ENCODE measurements at places on chromosomes 4 and X.

GRCh38 chr4:61918987-61919386, 718.9 kb downstream of the ADGRL3 start:
- no peak for DNase-seq

- DNase-seq, result no peak
Measured at GRCh38 chrX:25020391-25020904, 4.7 kb upstream of the ARX start.

- no peak for DNase-seq
Measured at GRCh38 chr4:83662204-83662603, 126.3 kb downstream of the GPAT3 start.

GRCh38 chr4:124633285-124633941, 79.1 kb downstream of the ANKRD50 start:
- no peak for DNase-seq

DNA sequence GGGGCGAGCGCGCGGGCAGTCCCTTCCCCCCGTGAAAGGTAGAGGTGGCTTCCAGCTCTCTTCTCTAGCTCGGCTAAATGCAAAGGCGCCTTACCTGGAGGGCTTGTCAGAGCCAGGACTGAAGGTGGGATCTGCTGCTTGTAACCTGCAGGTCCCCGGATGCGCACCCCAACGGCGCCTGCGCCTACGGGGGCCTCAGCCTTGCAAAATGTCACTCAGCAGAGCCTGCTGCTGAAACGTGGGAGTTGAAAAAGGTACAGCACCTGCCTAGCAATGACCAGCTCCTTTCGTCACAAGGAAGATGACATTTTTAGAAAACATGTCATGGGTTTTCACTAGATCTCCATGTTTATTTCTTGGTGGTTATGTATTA, 583 bp downstream of the ABHD18 start:
- DNase-seq, result peak; percentile 71

- DNase-seq, result no peak
Measured at GRCh38 chrX:1483843-1484637, 31.3 kb upstream of the ASMTL start.

DNA sequence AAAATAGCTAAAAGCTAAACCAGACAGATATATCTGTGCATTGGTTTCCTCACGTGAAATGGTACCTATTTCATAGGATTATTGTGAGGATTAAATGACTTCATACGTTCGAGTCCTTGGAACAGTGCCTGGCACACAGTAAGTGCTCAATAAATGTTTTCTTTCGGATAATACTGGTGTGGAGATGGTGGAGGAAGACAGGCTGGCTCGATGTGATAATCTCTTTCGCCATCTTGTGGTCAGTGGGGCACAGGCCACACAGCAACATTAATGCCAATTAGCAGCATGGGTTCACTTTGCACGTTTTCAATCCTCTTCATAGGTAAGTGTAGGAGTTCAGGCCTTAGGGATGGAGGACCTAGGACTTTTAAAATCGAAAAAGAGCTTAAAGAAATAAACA, 9.3 kb downstream of the PAGE4 start:
- DNase-seq, result no peak

GRCh38 chrX:105869701-105870100, 47.4 kb downstream of the NRK start:
- no peak for DNase-seq

DNA sequence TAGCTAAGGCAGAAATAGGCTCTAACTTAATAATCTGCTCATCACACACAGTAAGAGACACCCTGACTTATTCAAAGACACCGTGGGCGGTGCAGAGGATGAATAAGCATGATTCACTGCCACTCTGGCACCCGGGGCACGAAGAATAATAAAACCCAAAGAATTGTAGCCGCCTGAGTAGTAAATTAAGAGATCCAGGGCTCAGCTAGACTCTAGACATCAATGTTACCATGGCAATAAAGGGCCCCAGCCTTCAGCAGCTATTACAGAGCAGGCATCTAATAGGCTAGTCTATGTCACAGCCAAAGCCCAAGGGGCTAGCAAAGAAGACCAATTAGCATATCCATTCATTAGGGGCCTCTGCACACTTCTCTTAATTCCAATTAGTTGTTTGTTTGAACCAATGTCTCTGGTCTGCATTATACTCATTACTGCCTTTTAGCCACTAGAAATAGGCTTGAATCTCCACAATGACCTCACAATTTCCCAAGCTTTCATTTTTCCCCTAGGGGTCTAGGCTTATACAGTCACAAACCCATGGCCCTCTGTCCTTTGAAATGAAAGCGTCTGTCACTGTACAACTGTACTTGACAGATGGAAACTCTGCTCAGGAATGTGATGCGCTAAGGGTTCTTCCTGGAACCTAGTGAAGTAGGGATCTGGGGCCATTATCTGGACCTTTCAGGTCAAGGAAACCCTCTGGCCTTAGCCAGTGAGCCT, 3.0 kb upstream of the ATP1B4 start:
- DNase-seq, result no peak

DNA sequence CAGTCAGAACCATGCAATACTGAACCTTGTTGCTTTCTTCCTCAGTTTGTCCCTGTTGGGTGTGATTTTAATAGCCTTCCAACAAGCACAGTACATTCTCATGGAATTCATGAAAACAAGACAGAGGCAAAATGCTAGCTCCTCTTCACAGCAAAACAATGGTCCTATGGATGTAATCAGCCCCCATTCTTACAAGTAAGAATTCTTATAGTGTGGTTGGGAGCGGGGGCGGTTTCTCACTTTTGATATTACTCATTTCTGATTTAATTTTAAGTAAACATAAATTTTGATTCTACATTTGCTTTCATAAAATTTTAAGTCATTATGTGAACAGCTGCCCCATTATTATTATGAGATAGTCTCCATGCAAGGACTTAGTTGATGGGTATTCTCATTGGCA, 80.8 kb upstream of the TLR2 start:
- no peak for DNase-seq

DNA sequence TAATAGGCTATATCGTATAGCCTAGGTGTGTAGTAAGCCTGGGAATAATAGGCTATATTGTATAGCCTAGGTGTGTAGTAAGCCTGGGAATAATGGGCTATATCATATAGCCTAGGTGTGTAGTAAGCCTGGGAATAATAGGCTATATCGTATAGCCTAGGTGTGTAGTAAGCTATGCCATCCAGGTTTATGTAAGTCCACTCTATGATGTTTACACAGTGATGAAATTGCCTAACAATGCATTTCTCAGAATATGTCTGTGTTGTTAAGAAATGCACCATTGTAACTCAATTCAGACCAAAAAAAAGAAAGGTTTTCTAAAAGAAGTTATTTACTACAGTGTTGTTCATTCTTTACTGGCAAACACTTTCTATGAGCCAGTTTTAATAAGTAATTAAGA, 1387.2 kb downstream of the STIM2 start:
- DNase-seq, result no peak

GRCh38 chrX:2486476-2487133, 14.2 kb downstream of the DHRSX start:
- DNase-seq, result no peak

GRCh38 chrX:111262086-111262485, 8.2 kb downstream of the CAPN6 start:
- no peak for DNase-seq

GRCh38 chrX:130174937-130175336, 3.2 kb downstream of the RAB33A start:
- DNase-seq, result no peak

DNA sequence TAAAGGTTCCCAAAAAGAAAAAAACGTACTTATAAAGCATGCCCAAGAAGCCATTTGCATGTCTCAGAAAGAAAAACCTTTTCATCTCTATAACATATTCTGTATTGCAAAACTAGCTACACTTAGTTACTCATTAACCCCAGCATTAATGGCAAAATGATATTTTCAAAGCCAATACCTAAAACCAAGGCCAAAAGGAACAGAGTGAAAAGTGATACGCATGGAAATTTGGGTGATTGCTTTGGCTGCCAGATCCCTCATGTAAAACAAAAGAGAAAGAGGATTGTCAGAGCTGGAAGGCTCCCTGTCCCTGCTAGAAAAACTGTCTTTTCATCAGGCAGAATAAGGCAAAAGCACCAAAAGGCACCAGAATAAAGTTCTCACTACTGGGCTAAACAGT, 46.8 kb upstream of the RADX start:
- DNase-seq, result no peak

- DNase-seq, result no peak
Measured at GRCh38 chr4:119587796-119588195, 40.8 kb downstream of the PDE5A start.

GRCh38 chr4:82753238-82753637, 45.4 kb downstream of the SCD5 start:
- DNase-seq, result no peak

DNA sequence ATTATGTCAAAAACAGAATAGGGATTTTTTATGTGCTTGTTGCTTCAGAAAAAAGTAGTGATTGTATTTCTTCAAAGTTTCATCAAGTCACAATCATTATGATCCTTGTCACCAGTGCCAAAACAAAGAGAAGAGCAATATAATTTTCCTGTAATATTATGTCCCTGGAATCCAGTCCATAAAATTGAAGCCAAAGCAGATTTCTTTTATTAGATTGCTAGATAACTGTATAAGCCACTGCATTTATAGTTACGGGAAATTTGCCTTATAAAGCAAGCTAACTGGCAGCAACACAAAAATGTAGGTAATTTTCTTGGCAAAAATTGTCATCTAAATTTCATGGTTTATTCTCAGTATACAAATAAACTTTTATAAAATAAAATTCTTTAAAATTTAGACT, 296.1 kb upstream of the ANKRD50 start:
- no peak for DNase-seq

DNA sequence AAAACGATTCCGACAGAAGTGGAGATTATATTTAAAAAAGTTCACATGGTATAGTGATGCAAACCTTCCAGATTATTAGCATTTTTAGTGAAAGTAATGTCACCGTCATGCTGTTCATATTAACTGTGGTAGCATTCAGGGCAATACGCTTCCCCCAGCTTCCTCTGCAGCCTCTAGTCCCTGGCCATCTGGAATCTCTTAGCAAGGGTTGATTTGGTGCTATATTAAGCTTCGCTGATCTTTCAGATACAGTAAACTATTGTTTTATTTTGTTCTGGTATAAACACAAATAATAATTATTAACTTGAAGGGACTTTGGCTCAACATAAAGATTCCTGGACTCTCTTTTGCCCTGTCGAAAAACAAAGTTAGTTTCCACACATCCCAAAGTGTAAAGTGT, 1080.5 kb upstream of the TENM3 start:
- DNase-seq, result no peak

DNA sequence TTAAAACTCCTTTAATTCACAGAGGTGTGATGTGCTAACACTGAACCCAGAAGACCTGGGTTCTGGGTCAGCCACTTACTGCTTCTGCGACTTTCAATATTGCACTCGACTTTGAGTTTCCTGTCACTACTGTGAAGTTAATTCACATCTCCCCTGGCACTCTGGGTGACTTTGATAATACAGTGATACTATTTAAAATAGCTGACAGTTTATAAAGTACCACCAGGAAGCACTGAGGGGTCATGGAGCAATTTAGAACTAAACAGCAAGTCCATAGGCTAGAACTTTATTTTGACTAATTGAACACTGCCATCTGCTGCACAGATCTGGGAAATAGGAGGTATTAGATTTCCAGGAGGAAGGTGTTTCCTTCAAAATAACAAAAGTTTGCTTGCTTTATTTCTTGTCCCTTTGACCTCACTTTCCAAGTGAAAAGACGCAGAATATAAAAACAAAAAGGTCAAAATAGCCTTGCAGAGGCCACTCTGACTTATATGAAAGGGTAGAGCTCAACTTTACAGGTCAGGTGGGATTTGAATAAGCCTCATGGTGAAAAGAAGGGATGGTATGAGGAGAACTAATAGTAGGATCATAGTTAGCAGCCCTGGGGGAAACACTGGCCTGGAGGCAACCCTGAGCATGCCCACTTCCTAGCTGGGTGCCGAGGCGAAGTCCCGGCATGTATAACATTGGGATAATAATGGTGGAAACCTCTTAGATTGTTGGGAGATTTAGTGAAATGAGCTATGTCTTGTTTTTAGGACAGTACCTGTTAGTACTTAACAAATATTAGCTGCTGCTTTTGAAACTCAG, 53.4 kb downstream of the ZNF518B start:
- DNase-seq, result peak; percentile 39

DNA sequence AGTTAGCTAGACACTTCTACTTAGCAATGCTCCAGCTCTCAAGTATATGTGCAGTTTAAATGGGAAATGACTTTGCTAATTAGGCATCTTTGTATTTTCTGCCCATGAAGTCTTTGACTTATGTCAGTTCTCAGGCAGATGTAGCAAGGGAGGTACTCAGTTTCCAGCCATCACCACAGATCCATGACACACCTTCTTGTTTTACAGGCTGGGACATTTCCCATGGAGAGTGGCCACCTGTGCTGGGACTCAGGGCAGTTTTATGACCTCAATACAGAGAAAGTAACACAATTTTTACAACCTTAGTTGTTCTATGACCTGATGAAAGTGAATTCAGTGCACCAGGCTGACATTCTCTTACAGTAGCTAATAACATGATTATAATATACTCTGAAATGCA, 280.7 kb upstream of the GK2 start:
- DNase-seq, result no peak

GRCh38 chr4:187333151-187333550, 609.5 kb upstream of the FAT1 start:
- no peak for DNase-seq

DNA sequence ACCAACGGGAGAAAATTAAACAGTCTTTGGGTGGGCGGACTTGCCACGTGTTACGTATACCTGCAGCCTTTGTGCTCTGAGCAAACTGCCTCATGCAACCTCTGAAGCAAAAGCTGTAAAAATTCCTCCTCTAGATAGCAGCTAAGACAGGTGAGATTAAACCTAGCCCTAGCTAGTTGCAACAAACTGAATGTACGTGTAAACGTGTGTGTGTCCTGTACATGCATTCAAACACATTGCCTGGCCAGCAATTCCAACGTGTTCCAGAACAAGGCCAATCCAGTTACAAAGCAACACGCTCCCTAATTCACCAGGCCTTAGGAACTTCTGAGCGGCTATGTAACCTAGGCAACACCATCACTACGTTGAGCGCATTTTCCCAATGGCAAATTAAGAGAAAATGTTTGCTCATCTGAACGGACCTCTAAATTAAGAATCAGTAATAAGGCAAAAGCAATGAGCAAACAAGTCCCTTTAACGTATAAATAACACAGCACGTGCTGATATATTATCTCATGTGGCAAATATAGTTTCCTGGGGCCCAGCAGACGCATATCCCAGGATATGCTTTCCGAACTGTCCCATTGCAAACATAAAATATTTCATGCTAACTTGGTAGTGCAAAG, 792 bp downstream of the PPID start:
- DNase-seq, result peak; percentile 19

DNA sequence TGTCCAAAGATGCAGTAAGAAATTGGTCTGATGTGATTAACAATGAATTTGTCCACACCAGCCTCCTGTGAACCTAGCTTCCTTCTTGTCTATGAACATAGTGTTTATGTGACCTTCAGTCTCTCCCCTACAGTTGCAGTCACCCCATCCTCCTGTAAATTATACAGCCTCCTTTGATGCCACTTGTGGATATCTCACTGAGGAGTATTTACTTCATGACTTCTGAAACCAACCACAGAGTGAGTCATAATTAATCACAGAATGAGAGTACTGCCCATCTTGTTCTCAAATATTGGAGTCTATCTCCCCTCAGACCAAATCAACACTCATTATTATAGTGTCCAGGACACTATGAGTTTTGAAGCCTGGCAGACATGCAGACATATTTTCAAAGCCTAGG, 27.3 kb upstream of the XAGE2 start:
- DNase-seq, result no peak

GRCh38 chrX:132181364-132181763, 37.9 kb downstream of the RAP2C start:
- DNase-seq, result no peak

Data from CD4-positive, alpha-beta T cell treated with Interleukin-4 for 1 hour (primary cell).